ENCODE measurements at places on chromosomes 12 and 14. TPM values are rescaled to one million over a fixed set of nuclear protein-coding genes. Genes with fewer than 3 reads are reported as not detected.
A peak's percentile ranks its signal among the peaks of the same experiment; 100 is the strongest.

- DNase-seq: peak; percentile 98
Measured at GRCh38 chr12:106288494-106289195, 13.9 kb upstream of the TCP11L2 start.

GRCh38 chr12:23949348-23950209 is at the start of gene SOX5:
Gene SOX5, minus strand, starts transcription at chr12:23949670. Its CDS starts 69 bp downstream, at chr12:23949601.
- peak; percentile 12 for DNase-seq

GRCh38 chr14:79573486-79573885 is 637.8 kb downstream of the DIO2 start:
- DNase-seq: no peak

- peak; percentile 76 for DNase-seq
Measured at GRCh38 chr12:124713436-124714082, 146.1 kb upstream of the NCOR2 start.

DNA sequence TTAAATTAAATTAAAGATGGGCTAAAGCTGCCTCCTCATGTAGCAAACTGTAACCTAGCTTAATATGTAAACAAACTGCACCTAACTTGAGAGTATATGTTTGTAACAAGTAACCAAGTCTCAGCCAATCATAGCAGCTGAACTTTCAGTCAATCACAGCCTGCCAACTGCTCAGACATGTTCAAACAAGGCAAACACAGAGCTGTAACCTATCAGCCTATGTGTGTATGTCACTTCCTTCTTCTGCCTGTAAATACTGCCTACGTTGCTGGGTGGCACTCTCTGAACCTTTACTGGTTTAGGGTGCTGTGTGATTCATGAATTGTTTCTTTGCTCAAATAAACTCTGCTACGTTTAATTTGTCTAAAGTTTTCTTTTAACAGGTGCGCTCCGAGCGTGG is 2.9 kb downstream of the SERPINA6 start:
- peak; percentile 99 for DNase-seq

DNA sequence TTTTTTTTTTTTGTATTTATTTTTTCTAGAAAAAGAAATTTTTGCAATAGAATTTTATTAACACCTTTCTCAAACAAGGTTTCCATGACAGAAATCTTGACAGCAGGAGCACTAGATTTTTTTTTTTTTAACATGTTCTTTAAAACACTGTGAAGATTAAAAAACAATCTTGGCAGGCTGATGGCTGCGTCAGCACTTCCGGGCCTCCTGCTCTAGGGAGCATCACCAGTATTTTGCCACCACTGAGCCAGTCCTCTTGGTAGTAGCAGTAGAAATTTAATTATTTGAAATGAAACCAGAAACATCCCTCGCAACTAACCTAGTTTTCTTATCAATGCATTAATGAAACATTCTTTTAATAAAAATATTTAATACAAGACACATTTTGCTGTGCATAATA is 99.6 kb downstream of the APAF1 start:
- no peak for DNase-seq

DNA sequence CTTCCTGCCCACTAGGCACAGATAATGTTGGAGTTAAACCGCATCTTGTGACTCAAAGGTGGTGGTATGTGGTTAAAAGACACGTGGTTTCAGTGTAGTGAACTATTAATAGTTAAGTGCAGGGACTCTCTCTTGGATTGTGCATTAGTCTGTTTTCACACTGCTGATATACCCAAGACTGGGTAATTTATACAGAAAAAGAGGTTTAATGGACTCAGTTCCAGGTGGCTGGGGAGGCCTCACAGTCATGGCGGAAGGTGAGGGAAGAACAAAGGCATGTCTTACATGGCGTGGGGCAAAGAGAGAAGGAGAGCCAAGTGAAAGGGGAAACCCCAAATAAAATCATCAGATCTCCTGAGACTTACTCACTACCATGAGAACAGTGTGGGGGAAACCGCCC is 362.3 kb downstream of the GLT1D1 start:
- no peak for DNase-seq

DNA sequence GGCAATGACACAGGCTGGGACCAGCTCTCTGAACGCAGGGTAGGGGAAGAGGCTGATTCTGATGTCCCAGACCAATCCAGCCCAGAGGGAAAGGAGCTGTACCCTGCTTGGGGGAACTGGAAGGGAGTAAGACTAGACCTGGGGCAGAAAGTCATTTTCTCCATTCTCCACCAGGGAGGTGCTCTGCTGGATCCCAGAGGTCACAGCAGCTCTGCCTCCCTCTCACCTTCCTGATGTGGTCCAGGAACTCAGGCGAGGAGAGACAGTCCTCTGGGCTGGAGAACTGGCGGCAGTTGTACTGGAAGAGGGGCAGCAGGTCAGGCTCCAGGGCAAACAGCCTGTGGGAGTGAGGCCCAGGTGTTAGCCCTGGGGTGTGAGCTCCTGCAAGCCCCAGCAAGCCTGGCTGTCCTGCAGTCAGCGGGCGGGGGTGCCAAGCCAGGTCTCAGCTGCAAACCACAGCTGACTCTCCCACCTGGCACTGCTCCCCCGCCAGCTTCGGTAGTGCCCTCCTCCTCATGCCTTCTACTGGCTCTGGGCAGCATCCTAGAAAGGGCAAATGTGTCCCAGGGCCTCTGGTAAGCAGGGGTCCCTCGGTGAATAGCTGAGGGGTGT is 1.9 kb downstream of the NGB start:
- peak; percentile 40 for DNase-seq

GRCh38 chr14:88551094-88551870 is 3.5 kb downstream of the PTPN21 start:
- peak; percentile 49 for DNase-seq

DNA sequence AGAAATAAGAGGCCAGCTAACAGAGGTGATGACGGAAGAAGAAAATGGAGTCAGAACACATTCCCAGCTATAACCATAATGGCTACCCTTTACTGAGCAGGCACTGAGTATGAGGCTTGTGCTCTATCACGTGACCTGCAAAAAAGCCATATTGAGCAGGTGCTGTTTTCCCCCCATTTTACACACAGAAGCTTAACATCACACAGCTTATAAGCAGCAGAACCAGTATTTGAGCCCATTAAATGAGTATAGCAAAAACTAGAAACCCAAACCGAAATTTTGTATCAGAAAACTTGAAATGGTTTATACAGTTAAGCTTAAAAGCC is 28.4 kb downstream of the PAPLN start:
- no peak for DNase-seq

- peak; percentile 53 for DNase-seq
Measured at GRCh38 chr12:15823360-15824128, 34.4 kb upstream of the EPS8 start.

DNA sequence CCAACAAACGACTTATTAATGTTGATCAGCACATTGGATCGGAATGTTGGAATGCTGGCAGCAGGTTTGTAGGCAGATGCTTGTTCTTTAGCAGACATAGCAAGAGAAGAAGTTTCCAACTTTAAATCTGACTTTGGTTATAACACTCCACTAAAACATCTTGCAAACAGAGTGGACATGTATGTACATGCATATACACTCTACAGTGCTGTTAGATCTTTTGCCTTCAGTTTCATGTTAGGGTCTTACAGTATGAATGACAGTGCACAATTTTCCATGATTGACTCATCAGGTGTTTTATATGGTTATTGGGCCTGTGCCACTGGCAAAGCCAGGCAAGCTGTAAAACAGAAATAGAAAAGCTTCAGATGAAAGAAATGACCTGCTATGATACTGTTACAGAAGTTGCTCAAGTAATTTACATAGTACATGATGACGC is 14.3 kb upstream of the DHRS7 start:
- peak; percentile 99 for DNase-seq

DNA sequence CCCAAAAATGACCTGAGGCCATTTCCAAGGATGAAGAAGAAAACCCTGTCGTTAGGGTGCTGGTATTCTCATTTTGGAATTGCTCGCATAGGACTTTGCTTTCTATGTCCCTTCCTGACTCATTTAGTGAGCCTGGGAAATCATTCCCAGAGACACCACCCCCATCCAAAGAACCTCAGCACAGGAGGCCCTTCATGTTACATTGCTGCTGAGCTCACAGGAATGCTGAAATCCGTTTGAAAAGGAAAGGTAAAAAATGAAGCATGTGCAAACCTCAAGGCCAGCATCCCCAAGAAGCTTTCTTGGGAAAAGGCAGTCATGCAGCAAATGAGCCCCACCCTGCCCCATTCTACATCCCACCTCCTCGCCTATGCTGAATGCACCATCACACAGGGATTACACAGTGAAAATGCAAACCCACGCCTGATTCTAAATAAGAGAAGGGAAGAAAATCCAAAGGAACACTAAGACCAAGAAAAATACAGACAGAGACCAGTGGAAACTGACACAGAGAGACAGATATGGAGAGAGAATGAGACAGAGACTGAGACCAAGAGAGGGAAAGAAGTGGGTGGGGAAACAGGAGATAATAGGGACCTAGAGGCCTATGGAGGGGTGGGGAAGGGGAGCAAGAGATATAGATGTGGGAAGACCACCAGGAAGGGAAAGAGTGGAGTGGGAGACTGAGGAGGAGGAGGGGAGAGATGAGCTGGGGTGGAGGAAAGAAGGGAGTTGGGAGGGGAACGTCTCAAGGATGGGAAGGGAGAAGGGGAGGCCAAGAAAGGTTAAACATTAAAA is 33.5 kb downstream of the NIN start:
- DNase-seq: no peak

DNA sequence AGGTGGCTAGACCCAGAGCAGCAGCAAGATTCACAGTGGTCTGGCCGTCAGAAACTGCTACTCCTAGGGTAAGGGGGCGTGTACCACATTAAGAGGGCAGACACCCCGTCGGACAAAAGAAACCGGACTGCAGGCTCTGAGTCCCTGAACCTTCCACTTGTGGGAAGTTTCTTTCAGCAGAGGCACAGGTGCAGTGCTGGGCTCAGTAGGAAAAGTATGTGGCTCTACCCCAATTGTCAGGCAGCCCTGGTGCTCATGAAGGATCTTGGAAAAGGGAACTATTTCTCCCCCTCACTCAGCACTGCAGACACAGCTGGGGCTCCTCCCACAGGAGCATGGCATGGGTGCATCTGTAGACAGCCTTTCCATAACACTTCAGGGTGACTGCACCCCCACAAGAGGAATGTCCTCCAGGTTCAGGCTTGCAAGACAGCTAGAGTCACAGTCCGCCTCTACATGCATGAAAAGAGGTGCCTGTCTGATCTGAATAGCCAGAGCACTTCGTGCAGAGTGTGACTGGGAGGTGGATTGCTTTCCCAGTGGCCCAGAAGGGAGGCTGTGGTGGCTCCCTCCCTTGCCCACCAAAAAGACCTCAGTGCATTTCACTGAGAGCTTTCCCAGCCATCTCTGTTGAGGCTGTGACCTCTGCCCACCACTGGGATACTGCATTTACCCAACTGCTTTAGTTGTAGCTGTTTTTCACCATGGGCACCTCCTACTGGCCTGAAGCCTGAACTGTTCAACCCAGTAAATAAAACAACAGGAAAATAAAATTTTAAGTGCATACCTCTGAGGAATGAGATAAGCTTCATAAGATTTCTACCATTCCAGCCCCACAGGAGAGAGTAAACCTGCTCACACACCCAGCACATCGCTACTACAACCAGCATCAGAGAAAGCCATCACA is 14.2 kb downstream of the CEP128 start:
- DNase-seq: peak; percentile 52

DNA sequence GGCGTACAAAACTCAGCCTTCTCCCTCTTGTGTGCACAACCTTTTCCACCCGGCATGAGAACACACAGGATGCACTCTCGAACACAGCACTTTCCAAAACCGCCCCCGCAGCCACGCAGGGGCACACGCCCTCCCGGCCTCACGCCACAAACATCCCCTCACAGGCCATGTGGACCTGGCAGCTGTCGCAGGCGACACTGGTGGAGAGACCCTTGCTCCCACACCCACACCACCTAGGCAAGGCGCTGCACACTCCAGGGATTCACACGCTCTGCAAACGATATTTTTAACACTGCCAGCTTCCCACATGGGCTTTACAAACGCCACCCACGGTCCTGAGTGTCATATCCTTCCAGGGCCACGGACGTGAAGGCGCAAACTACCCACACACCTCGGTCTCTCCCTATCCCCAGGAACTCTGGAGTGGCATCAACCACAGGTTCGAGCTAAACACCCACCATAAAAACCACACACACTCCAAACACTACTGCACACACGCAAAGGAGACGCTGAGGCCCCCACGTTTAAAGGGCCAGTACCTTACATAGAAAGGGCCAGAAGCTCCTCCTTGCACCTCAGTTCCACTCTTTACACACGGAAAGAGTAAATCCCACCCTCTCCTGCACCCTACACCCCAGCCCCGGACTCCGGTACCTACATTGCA is 12.4 kb upstream of the ITGB7 start:
- no peak for DNase-seq

DNA sequence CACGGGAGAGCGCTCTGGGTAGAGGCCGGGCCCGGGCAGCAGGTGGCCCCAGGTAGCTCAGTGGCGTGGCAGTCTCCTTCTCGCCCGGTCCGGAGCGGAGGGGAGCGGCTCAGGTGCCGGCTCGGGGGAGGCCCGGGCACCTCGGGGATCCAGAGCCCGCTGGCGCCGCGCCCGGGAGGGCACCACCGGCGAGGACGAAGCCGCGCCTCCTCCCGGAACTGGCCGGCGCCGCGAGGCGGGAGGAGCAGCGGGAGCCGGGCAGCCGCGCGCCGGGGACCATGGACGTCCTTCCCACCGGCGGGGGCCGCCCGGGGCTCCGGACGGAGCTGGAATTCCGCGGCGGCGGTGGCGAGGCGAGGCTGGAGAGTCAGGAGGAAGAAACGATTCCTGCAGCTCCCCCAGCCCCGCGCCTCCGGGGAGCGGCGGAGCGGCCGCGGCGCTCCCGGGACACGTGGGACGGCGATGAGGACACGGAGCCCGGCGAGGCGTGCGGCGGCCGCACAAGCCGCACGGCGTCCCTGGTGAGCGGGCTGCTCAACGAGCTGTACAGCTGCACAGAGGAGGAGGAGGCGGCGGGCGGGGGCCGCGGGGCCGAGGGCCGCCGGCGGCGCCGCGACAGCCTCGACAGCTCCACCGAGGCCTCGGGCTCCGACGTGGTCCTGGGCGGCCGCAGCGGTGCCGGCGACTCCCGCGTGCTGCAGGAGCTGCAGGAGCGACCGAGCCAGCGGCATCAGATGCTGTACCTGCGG is 21.5 kb upstream of the GNS start:
- no peak for DNase-seq

GRCh38 chr14:102949801-102950451 is 27.5 kb downstream of the AMN start:
- DNase-seq: no peak

DNA sequence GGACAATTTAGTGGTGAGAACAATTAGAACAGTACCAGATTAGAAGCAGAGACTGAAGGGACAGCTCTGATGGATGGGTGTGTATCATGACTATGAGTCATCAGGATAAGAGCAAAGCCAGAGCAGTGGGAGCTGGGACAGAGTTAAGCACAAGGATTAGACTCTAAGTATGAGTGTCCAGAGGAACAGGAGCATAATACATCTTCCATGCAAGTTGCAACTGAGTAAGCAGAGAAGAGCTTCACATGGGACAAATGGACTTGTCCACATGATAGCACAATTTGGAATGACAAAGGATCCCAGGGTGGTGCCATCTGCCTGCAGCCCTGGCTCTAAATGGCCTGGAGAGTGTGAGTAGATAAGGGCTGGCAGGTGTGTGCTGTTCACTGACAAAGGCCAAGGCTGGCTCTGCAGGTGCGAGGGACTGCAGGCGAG is 226.4 kb upstream of the CAND1 start:
- DNase-seq: peak; percentile 56

The SLC39A5 gene
- total RNA-seq: 0.13 TPM

The CMA1 gene
- not detected for total RNA-seq

The PPP1R1A gene
- not detected for total RNA-seq

The CEBPE gene
- not detected for total RNA-seq

The PRKD1 gene
- total RNA-seq: 1.0 TPM

The PLEK2 gene
- 111 TPM for total RNA-seq

The SRGAP1 gene
- 4.5 TPM for total RNA-seq

Measured in bronchial epithelial cell (primary cell).